ENCODE measurements at places on chromosomes 11 and 22. TPM values are rescaled to one million over a fixed set of nuclear protein-coding genes. Genes with fewer than 3 reads are reported as not detected.
A peak's percentile ranks its signal among the peaks of the same experiment; 100 is the strongest.

The MCM5 gene
- 195 TPM for total RNA-seq

The CDK2AP2 gene
- total RNA-seq, result 116 TPM

GRCh38 chr11:11968511-11969280 lies 39.7 kb downstream of the DKK3 start:
- DNase-seq, result no peak

DNA sequence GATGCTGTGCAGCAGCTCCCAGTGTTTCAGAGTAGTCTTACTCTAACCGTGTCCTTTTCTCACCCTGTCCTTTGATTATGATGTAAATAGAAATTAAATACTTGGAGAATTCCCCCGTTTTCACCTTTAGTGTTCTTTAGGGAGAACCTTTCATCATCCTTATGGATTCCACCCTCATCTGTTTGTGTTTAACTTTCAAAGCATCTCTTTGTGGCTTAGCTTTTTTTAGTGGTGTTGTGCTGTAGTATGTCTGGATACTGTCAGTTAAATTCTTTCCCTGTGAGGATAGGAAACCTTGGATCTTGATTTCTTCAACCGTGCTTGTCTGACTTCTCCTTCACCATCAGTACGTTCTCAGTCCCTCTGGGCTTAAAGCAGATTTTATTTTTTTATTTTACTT lies 48.5 kb downstream of the PPP6R3 start:
- no peak for DNase-seq

DNA sequence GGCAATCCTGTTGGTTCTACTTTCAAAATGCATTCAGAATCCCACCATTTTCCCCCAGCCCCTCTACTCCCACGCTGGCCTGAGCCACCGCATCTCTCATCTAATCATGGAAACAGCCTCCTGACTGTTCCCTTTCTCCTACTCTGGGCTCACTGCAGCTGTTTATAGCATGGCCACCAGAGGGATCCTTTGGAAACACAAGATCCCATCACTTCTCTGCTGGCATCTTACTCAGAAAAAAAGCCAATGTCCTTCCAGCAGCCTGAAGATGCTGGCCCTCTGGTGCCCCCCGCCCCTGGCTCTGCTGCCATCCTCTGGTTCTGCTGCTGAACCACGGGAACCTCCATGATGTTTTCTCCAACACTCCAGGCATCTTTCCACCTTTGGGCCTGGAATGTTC lies 11.1 kb downstream of the MS4A8 start:
- DNase-seq, result no peak

- DNase-seq, result peak; percentile 75
Observed at GRCh38 chr11:64858467-64859263, 14.2 kb upstream of the CDC42BPG start.

GRCh38 chr11:119843877-119844276 lies 114.9 kb upstream of the NECTIN1 start:
- no peak for DNase-seq

GRCh38 chr11:88102598-88102934 lies 72.7 kb downstream of the RAB38 start:
- DNase-seq, result no peak

- DNase-seq, result no peak
Observed at GRCh38 chr22:31520051-31520450, 23.7 kb downstream of the SFI1 start.

GRCh38 chr11:45110562-45110961 lies 35.9 kb upstream of the PRDM11 start:
- DNase-seq, result no peak

GRCh38 chr22:20829491-20830134 lies 29.0 kb downstream of the PI4KA start:
- no peak for DNase-seq

DNA sequence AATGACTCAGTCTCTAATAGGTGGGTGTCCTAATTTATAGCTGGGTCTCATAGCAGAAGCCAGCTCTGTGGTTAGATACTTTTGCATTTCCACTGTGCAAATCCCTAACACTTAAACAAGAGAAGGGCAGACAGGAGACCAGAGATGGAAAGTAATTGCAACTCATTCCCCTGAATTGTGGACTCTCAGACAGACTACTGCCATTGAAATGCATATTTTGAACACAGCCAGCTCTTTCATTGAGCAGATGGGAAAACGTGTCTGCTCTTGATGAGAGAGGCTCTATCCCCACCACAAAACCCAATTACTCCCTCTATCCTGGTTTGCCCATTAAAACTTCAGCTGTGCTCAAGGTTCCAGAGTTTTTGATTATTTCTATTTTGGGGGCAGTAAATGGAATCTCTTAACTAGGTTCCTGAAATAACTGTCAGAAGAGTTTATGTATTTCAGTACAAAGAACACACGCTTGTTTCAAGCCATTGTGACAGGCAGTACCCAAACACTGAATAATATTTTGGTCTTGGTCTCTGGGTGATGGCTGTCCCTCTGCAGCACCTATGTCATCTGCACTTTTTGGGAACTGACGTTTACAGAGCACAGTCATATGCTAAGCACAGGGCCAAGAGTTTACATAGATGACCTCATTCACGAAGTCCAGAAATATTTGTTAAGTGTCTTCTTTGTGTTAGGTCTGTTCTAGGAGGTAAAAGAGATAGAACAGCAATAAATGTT lies 41.7 kb downstream of the FAM227A start:
- DNase-seq, result no peak

GRCh38 chr11:77449060-77449521 lies 24.8 kb downstream of the PAK1 start:
- no peak for DNase-seq

- DNase-seq, result no peak
Observed at GRCh38 chr11:65960824-65961266, 689 bp upstream of the SART1 start.

GRCh38 chr11:125314276-125315078 lies 149.9 kb downstream of the PKNOX2 start:
- no peak for DNase-seq

GRCh38 chr11:110433393-110434333 lies 3.9 kb downstream of the FDX1 start:
- DNase-seq, result no peak

GRCh38 chr11:370070-370941 lies 1.0 kb downstream of the B4GALNT4 start:
- DNase-seq, result no peak

DNA sequence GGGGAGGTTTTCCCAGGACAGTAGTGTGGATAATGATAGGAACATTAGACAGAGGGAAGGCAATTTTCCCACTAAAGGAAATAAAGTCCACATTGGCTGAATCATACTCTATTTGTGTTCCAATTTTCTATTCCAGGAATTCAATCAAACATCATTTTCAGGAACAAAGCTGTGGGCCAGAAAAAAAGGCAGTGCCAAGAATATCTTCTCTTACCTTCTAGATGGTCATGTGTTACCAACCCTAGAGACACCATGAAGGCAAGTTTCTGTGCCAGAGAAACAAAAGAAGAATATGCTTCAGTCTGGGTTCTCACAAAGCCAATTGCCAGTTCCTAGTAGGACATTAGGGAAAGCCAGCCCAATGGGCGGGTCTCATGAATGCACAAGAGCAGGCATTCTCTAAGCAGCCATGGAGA lies 27.5 kb downstream of the LARGE2 start:
- no peak for DNase-seq
